ENCODE measurements at places on chromosomes 1 and 21.

DNA sequence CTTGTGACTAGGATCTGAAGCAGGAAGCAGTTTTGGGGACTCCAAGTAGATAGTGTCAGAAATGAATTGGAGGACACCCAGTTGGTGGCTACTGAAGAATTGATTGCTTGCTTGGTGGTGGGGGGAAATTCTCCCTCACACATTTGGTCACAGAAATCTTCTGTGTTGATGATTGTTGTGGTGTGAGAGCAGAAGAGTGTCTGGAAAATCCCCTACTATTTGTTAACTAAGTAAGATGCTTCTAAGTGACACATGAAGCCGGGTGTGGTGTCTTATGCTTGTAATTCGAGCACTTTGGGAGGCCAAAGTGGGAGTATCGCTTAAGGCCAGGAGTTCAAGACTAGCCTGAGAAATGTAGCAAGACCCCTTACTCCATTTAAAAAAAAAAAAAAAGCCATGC lies 22.5 kb upstream of the IPP start:
- DNase-seq: no peak

DNA sequence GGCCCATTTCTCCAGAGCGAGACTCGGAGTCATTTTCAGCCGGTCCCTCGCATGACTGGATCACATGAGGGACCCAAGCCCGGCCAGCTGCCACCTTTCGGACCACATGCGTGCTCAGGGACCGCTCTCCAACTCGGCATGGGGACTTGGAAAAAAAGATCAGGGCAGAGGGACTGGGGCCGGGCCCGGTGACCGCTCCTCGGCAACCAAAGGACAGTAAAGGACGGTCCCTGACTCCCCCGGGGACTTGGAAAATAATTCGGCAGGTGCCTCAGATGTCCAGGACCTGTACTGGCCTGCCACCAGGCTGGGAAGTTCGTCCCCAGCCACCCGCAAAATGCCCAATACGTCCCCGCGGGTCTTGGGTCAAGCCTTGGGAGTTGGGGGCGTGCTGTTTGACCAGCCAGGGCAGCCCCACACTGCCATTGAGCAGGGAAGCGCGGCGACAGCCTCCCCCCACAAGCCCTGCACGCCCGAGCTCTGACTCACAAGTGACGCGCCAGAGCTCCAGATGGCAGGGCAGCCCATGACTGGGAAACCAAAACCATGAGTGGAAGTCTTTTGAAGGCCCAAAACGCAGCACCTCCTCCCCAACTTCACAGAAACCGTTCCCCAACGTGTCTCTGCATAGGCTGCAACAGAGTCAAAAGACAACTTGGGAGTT lies 134.5 kb downstream of the LIPI start:
- no peak for DNase-seq

DNA sequence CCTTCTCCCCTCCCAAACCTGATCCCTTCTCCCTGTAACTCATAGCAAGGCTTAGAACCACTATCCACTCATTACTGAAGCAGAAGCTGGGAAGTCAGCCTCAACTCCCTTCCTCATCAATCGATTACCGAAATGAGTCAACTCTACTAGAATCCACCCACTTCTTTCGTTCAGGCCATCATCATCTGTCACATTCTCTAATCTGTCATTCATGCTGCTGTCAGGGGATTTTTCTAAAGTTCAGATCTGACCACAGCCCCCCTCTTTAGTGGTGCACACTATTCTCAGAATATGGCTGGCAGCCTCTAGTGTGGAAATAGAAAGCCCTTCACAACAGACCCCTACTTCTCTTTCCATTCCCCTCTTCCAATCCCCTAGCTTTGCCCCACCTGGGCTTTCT lies 5.1 kb downstream of the NT5C1A start:
- DNase-seq: peak; percentile 64

DNA sequence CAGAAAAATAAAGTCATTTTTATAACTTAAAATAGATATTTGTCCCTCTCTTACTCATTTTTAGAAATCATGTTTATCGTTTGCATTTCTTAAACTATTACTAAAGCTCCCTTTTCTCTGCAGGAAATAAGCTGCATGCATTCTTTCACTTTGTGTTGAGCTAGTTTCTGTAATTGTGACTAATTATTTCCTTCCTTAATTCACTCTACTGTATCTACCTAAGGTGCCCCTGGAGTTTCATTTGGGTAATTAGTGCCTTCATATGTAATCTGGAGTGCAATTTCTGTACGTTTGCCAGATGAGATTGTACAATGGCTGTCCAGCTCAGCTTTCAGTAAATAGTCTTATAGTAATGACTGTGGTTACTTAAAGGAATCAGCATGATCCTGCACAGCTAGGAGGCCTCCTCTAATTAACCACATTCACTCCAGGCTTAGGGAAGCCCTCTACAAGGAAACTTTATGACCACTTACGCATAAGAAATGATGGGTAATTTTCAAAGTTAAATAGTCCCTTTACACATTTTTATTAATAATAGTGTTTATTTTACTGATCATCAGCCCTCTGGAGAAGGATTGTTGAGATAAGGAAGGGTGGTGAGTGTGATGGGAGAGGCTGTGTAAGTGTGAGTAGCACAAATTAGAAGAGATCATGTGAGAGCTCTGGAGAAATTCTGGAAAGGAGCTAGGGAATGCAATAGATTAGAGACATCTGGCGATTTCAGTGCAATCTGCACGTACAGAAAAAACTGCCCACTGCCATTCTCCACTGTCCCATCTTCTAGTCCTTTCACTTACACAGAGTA lies 86.8 kb downstream of the LRRC8C start:
- DNase-seq: no peak

DNA sequence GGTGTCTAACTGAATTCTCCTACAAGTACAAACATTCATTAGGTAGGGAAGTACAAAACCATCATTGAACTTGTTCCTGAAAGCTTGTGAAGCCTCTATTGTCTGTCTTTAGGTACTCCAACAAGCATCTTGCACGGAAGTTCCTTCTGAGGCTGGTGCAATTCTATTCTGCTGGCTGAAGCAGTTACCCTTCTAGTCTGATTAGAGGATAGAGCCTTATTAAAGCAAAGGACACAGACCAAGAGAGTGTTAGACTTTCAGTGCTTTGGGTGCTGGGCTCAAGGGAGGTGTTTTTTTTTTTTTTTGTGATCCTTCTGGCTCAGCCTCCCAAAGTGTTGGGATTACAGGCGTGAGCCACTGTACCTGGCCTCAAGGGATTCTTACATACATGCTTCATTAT lies 43.8 kb downstream of the HHAT start:
- DNase-seq: no peak

DNA sequence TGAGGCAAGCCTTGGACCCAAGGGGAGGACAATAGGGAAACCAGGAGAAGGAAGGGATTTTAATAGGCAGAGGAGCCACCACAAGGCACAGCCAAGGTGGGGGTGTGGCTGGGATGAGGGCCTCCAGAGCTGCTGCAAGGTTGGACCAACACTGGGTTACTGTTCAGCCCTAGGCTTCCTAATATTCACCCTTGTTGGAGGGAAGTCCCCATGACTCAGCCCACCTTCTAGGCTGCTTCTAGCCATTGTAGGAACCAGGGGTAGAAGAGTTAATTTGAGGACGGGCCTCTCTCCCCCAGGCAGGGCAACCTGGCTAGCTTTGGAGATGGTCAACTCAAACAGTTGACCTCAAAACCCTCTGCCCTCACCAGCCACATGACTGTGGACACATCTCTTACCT lies 59.5 kb downstream of the KCNN3 start:
- DNase-seq: peak; percentile 31

DNA sequence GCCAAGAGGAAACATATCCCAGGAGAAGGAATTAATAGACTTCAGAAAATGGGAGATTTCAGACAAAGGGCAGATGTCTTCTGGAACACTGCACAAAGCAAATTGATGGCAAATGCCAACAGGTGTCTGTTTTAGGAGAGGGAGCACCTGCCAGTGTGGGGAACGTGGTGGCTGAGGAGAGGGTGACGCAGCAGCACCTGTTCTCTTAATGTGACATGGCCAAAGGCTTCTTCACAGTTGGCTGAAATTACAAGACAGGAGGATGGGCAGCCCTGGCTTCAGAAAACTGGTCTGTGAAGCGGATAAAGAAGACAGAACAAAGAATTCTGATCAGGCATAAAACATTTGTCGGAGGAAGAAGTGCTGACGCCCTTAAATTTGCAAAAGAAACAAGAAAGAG lies 178.7 kb upstream of the RUNX1 start:
- no peak for DNase-seq

Data from stimulated activated CD8-positive, alpha-beta memory T cell treated with anti-CD3 and anti-CD28 coated beads, Interleukin-4, amount 100 ng/mL, for 48 hours (primary cell).